Activated T-helper 2 cell treated with anti-CD3 and anti-CD28 coated beads, Interferon-gamma antibody, Interleukin-2, Interleukin-4, amounts not matched to agents 10 μg/mL and 5 μg/mL and 100 μg/mL, durations not matched to agents 14 hours and 24 hours and 36 hours (primary cell): ENCODE measurements at places on chromosomes 2 and 18.

DNA sequence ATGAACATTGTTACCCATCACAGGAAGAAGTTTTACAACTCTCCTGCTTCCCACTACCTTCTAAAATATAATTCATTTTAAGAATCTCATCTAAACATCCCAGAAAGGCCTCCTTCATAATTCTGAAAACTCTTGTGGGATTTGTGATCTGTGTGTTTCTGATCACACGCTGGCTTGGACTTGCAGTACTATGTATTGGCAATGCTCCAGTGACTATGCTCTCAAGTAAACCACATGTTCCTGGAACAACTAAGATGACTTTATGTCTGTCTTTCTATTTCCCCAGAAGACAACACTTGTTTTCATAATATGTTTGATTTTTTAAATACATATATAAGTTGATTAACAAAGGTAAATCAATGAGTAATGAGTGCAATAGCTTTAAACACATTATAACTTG lies 376.6 kb upstream of the NETO1 start:
- no peak for DNase-seq

DNA sequence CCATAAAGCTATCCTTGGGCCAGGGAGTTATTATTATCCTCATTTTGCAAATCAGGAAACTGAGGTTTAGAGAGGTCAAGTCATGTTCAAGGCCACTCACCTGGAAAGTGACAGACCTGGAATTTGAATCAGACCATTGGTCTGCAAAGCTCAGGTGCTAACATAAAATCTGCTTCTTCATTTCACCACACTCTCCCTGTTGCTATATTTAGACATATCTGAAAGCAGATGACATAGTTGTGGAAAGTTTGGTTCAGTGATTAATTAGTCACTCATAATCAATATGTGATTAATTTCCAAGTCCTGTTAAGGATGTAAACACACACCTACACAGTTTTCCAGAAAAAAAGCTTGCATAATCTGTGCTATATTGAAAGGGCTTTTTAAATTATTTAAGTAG lies 57.4 kb downstream of the LINC00305 start:
- no peak for DNase-seq

DNA sequence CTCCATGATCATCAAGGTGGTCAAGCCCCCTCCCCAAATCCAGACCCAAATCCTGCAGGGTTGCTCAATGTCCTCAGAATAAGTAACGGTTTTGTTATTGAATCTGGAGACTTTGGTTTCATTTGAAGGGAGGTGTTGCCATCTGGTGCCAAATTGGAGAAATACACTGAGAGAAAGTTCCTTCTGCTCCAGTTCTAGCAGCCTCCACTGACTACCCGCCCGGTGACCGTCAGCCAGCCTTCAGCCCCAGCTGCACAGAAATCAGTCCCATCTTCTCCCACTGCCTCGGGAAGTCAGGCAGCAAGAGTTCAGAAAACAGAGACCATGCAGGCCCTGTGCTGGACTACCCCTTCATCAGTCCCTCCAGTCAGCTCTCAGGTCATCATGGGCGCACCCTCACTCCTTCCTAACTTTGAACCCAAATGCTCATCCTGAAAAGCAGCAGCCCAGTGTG lies 38.7 kb downstream of the PKDCC start:
- DNase-seq = no peak

GRCh38 chr2:98658816-98659490 lies 50.6 kb downstream of the UNC50 start:
- DNase-seq = peak; percentile 17

- no peak for DNase-seq
These were observed 121.3 kb downstream of the AGAP1 start for GRCh38 chr2:235614900-235615712.

GRCh38 chr2:120463996-120464395 lies 118.1 kb downstream of the INHBB start:
- no peak for DNase-seq

GRCh38 chr2:45128580-45128997 lies 119.3 kb upstream of the SIX2 start:
- DNase-seq = no peak

- DNase-seq = no peak
These were observed 148.8 kb upstream of the SRD5A2 start for GRCh38 chr2:31729442-31730092.

GRCh38 chr2:85145116-85145820 lies 12.1 kb downstream of the TCF7L1 start:
- no peak for DNase-seq

- DNase-seq = no peak
These were observed 58.5 kb downstream of the CABYR start for GRCh38 chr18:24197412-24197811.

DNA sequence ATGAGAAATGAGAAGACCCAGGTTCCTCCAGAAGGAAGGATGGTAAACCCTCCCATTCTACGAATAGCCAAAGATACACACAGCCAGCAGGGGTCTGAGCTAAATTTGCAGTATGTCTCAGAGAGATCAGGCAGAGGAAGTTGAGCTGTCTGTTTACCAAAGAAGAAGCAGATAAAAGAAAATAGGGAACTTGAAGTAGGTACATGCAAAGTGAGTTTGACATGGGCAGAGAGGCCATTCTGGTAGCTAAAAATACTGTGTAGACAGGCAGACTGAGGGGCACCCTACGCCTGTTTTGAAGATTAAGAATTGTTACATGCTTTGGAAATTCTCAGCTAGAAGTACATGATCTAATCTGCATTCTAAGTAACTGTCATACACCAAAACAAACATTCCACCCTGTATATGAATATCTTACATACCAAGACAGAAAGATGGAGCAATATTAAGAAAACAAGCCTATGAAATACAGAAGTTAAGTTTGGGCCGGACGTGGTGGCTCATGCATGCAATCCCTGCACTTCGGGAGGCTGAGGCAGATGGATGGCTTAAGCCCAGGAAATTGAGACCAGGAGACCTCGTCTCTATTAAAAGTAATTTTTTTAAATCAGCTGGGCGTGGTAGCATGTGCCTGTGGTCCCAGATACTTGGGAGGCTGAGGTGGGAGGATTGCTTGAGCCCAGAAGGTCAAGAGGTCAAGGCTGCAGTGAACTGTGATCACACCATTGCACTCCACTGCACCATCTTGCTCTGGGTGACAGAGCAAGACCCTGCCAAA lies 157.9 kb downstream of the ANKRD44 start:
- DNase-seq = no peak

DNA sequence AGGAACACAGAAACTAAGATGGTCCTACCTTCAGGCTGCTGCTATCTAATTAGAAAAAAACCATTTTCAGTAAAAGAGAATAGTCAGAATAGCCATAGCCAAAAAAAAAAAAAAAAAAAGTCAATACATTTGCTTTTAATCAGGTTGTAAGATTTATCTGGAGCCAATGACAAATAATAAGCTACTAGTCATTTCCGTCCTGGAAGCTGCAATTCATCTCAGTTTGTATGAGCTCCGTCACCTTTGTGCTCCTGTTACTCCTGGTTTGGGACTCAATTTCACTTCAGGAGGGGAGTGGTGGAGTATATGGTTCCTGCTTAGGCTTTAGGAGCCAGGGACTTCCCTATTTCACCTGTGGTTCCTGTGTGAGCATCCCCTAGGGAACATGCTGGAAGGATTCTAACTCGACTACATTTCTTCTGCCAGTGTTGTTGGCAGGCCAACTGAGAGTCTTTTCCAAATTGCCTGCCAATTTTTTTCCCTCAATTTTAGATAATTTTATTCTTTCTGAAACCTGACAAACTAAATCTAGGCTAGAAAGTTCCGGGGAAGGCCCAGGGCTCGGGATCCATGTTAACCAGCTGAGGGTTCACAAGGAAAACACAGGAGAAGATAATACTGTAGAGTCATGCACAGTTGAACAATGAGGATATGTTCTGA lies 481.8 kb downstream of the DLGAP1 start:
- no peak for DNase-seq

- no peak for DNase-seq
These were observed 874.4 kb downstream of the SUCLG1 start for GRCh38 chr2:83584672-83585071.

DNA sequence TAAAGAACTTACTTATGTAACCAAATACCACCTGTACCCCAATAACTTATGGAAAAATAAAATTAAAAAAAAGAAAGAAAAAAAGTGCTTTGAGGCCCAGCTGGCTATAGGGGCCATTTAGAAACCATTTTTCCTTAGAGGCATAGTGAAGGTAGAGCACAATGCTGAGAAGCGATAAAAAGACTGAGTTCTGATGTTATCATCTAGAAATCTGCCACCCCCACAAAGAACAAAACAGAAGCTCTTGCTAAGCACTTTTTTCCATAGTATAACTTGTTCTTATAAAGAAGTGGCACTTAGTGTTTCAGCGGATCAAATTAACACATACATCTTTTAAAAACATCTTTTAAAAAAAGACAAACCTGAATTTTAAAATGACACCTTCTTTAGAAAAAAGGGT lies 51.4 kb downstream of the ICOS start:
- no peak for DNase-seq

DNA sequence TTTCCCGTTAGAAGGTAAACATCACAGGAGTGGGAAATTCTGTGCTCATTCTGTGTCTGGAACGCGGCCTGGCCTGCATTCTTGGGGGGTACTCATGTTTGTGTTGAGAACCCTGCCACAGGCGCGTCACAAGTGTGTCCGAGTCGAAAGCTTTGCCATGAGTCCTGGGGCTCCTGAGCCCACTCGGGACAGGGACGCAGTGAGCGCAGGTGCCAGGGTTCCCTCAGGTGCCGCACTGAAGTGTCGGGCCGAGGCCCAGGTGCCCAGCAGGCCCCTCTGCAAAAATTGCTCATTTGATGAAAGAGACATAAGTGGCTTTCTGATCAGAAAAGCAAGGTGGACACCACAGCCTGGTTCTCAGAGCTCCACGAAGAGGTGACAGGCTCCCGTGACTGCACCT lies 4.7 kb downstream of the D2HGDH start:
- no peak for DNase-seq

- DNase-seq = no peak
These were observed 18.0 kb downstream of the MARCHF4 start for GRCh38 chr2:216354306-216354705.

- no peak for DNase-seq
These were observed 424.2 kb downstream of the TSN start for GRCh38 chr2:122179492-122180165.
